ENCODE measurements at places on chromosomes 5 and 9. TPM values are rescaled to one million over a fixed set of nuclear protein-coding genes. Genes with fewer than 3 reads are reported as not detected.

DNA sequence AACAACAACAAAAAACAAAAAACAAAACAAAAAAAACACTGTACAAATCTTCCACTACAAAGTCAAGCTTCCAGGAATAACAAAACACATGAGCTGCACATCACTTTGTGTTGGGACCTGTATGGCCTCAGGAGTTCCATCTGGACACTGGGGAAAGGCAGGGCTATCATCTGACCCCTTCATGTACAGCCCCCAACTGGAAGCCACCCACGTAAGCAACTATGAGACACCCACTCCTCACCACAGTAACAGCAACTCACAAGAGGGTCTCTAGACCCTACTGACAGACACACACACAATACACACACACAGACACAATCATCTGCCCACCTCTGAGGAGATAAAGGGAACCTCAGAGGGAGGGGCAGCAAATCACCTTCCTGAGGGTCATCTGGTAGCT is 81.7 kb upstream of the LRRTM2 start:
- no peak overlapping the region for H3K27ac ChIP-seq
- no peaks in the 10 kb centered on the region for H3K36me3 ChIP-seq
- H3K4me3 ChIP-seq, result no peak overlapping the region
- no peaks in the 10 kb centered on the region for H3K4me1 ChIP-seq
- no peaks in the 10 kb centered on the region for H3K27me3 ChIP-seq
- no peak for DNase-seq

GRCh38 chr5:94523018-94523417 is 95.4 kb downstream of the KIAA0825 start:
- no peaks in the 10 kb centered on the region for H3K27me3 ChIP-seq
- no peak overlapping the region for H3K4me3 ChIP-seq
- no peaks in the 10 kb centered on the region for H3K36me3 ChIP-seq

GRCh38 chr9:76926324-76926741 is 20.4 kb upstream of the PRUNE2 start:
- no peaks in the 10 kb centered on the region for H3K27me3 ChIP-seq
- H3K4me1 ChIP-seq, result no peaks in the 10 kb centered on the region
- H3K4me3 ChIP-seq, result no peak overlapping the region
- H3K27ac ChIP-seq, result no peak overlapping the region
- no peaks in the 10 kb centered on the region for H3K36me3 ChIP-seq

GRCh38 chr9:125932012-125932411 is 184.8 kb downstream of the PBX3 start:
- H3K36me3 ChIP-seq, result no peaks in the 10 kb centered on the region
- peak; percentile 63 for DNase-seq
- H3K4me3 ChIP-seq, result no peak overlapping the region
- no peak overlapping the region for H3K27ac ChIP-seq

SPINK1 gene
- total RNA-seq, result not detected

STPG3 gene
- total RNA-seq, result not detected

FYB1 gene
- total RNA-seq, result 1.8 TPM

SLC2A6 gene
- total RNA-seq, result 4.3 TPM

PTAR1 gene
- 29.2 TPM for total RNA-seq

MYMK gene
- total RNA-seq, result not detected

KCNN2 gene
- total RNA-seq, result 12.6 TPM

All from right atrium auricular region (tissue), 2 donors.